ENCODE measurements at places on chromosomes 2 and 18. TPM values are rescaled to one million over a fixed set of nuclear protein-coding genes. Genes with fewer than 3 reads are reported as not detected.
A peak's percentile ranks its signal among the peaks of the same experiment; 100 is the strongest.

DNA sequence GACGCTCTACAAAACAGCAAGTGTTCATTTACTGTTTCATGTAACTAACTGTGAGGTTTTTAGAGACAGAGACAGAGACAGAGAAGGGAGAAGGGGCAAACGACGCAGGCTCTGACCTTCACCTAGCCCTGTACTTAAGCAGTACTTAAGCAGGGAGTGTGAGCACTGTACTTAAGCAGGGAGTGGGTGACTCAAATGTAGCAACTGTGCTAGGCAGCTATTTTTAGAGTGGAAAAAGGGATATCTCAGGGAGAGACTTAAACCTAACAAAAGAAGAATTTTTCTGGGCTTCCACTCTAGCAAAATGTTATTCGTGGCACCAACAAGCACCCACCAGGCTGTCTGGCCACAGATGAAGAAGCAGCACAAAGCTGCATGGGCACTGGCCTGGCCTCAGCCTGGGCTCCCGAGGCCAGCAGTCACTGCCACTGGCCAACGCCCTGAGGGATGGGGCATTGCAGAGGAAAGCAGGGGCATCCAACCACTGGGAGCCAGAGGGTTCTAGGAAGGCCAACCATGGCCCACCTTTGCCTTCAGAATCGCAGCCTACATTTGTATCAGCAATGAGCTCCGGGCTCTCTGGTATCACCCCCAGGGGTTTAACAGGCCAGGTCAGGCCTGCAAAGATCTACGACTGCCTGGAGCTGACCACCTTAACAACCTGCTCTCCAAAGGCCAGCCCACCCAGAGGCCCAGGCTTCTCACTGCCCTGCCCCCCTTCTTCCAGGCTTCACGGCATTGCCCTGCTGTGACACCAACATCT is 154.3 kb downstream of the TTC32 start:
- peak; percentile 43 for DNase-seq

DNA sequence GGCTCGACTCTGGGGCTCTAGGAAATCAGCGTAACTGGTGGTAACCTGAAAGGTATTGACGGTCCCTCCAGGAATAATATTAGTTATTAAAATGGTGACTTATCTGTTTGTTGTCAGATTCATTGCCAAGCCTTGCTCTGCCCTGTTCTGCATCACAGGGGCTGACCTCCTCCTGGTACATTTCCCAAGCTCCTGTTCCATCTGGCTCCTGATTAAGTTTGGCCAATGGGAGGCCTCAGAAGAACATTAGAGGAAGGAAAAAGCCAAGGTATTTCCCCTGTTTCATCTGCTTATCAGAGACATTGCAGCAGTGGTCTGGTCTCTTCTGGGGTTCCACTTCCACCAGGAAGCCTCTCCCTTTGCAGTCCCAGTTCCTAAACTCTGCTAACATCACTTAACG is 527.0 kb downstream of the TNS1 start:
- DNase-seq = no peak

- DNase-seq = no peak
Observed at GRCh38 chr2:7956126-7956689, 725.6 kb upstream of the ID2 start.

DNA sequence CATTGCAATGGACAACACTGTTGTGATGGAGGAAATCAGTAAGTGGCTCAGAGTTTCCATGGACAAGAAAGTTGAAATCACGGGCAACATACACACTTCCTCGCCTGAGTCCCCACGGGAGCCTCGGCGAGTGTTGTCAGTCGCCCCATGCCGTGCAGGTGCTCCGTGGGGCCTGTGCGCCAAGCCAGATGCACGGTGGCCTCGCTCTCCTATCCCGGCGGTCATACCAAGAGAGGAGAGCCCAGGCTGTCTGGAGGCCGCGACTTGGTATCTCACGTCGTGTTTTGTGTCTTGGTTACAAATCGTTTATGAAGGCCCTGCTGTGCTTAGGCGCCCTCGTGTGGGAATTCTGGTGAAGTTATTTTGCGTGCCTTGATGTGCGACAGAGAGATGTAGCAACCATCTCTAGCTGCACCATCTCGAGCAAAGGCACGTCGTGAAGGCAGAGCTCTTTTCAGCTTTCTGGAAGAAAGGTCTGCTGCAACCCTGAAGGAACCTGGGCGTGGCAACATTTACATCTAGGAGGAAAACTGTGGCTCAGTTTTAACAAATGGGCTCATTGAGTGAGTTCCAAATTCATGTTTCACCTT is 21.8 kb downstream of the ATG4B start:
- peak; percentile 67 for DNase-seq

DNA sequence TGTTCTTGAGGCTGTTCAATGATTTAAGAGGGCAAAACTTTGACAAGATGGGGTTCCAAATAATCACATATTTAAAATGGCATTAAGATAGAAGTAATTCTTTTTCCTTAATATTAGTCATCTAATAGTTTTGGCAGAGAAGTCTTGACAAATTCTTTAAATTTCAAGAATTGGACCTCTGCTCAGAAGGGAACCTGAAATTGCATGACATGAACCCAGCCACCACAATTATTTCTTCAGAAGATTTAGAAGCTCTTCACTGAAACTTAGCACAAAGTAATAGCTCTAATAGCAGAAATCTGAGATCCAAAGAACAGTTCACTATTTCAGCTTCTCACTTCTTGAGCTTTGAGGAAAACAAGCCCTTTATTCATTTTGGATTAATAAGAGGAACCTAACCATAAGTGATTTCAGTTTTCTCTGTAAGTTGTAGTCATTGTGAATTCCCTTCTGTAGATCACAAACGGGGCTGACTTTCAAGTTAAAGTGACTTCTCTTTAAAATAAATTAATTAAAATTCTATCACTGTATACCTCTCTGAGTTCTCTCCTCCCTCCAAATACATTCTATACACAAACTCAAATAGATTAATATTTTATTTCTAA is 100.6 kb upstream of the ITGA4 start:
- DNase-seq = no peak

DNA sequence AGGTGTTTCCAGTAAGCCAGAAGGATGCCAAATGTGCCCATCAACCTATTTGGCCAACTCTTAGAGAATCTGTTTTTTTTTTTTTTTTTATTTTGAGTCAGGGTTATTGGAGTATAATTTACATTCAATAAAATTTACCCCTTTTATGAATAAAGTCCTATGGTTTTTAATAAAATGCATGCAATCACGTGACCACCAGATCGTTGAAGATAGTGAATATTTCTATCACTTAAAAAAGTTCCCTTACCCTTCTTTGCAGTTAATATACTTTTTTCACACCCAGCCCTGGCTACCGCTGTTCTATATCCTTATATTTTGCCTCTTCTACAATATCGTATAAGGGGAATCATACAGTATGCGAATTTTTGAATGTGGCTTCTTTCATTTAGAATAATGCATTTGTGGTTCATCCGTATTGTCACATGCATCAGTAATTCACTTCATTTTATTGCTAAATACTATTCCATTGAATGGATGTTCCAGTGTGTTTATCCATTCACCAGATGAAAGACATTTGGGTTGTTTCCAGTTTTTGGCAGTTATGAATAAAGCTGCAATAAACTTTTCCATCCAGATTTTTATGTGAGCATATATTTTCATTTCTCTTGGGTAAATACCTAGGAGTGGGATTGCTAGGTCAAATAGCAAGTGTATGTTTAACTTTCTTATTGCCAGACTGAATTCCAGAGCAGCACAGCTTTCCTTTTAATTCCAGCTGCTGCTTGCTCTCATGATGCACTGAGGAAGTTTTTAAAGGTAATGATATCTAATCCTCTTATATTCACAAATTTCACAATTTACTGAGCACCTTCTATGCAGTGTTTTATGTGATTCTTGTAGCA is 156.3 kb upstream of the NT5C1B start:
- no peak for DNase-seq

DNA sequence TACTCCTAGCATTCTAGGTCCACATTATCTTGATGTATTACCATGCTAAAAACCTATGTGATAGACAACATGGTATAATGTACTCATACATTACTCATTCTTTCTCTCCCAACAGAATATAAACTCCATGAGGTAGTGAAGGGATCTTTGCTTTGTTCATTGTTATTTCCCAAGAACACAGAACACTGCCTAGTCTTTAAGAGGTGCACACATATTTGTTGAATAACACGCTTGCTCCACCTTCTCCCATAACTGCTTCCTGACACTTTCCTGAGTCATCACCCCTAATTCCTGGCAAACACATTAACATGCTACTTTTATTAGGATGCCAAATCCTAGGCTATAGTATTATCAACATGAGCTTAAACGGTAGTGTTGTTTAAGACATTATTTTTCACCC is 41.3 kb downstream of the REV1 start:
- DNase-seq = peak; percentile 55

DNA sequence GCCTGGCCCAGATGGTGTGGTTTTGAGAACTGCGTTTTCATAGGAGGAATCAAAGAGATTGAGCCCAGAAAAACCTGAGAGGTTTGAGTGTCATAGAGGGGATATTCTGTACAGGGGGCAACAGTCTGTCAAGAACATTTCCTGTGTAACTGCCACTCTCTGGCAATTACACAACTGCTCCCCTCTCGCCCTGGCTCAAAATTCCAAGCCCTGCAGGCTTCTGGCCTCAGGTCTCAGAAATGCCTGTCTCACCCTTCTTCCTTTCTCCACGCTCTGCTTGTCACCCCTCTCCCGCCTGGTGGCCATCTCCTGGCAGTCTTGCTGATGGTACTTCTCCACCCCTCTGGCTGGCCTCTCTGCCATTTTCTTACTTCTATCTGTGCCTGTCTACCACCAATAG is 4.0 kb downstream of the VAMP5 start:
- DNase-seq = no peak

DNA sequence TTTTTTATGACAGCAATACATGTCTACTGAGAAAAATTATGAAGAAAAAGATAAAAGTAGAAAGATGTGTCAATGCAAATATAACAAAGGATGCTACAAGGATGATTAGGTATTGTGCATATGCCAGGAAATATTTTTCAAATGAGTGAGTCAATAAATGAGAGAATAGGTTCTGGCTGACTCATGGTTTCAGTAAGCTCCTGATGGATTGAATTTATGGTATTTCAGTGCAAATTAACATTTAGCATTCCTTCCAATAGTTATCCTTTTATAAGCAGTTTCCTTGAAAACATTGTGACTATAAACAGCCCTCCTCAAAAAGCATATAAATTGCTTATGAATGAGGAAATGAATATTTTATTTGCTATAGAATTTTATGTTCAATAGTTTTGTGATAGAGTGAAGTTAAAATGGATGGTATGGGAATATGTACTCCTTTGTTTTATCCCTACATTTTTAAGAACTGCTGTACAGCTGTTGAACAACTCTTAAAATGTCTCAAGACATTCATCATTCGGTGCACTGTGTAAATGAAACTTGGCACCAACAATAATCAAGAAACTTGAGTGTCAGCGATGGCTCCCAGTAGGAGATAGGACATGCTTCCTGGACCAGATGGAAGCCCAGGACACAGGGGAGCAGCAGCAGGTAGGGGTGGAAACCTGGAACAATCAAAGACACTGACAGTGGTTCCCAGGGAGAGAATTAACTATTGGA is 144.7 kb downstream of the PMAIP1 start:
- peak; percentile 78 for DNase-seq

GRCh38 chr2:42964439-42965083 is 172.2 kb upstream of the HAAO start:
- DNase-seq = peak; percentile 94

GRCh38 chr2:49332415-49332814 is 178.1 kb upstream of the FSHR start:
- DNase-seq = no peak

DNA sequence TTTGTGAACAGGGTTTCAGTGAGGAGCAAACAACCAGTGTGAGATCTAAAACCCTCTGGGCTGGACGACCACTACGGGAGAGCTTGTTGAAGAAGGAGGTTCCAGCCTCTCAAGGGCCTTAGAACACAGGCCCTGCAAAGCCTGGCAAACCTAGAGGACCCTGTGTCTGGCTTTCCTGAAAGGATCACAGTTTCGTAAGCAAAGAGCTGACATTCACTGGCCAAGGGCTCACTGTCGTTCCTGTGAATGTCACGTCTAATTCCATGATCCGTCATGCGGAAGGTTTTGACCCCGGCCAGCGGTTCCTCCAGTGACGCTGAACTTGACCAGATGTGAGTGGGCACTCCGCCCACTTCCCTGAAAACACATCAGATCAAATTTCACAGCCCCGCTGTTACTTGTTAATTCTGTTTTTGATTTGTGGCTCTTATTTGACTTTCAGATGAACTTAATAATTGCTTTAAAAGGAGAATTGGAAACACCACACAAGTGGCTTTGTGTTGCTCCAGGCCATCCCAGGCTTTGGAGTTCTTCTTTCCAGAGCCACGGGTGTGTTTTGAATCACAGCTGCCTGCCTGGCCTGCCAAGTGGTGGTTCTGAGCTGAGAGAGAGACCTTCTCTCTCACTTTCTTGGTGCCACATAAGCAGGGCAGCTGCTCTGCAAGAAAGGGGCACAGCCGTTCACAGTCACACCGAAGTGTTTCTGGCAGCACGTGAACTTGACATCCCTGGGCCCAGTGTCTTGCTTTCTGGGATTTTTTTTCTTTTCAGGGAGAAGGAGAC is 308.4 kb downstream of the NDUFA10 start:
- no peak for DNase-seq

GRCh38 chr18:57630754-57631595 is 9.3 kb upstream of the NARS1 start:
- no peak for DNase-seq

GRCh38 chr2:64141674-64142405 is 2.4 kb downstream of the PELI1 start:
- no peak for DNase-seq

- peak; percentile 98 for DNase-seq
Observed at GRCh38 chr2:224938651-224939182, 103.6 kb downstream of the DOCK10 start.

DNA sequence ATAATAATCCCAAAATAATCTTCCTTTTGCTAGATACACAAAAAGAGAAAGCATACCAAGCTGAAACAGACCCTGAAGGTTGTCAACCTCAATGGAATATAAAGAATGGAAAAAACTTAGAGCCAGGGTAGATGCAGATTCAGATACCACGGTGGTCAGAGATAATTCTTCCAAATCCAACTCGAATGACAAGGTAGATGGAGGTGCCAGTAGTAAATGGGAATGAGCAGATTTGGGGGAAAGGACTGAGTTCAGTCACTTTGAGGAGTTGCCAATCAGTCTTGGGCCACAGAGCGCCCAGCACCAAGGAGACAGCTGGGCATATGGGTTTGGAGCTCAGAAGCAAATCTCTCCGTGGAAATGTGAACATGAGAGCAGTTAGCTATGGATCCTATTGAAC is 3.4 kb upstream of the CHMP1B start:
- no peak for DNase-seq

GLB1L gene
- total RNA-seq = 12.3 TPM

ANKRD29 gene
- 5.8 TPM for total RNA-seq

FAHD2B gene
- 0.23 TPM for total RNA-seq

LDAH gene
- 21.5 TPM for total RNA-seq

REV1 gene
- 13.9 TPM for total RNA-seq

KIAA2012 gene
- not detected for total RNA-seq

TRIM43B gene
- not detected for total RNA-seq

ARL5A gene
- 42.7 TPM for total RNA-seq

LRRC30 gene
- total RNA-seq = not detected

ALPP gene
- total RNA-seq = not detected
